ENCODE measurements at places on chromosomes 4 and X.
A peak's percentile ranks its signal among the peaks of the same experiment; 100 is the strongest.

- no peaks in the 10 kb centered on the region for H3K27me3 ChIP-seq
- H3K36me3 ChIP-seq = no peaks in the 10 kb centered on the region
- DNase-seq = no peak
- no peaks in the 10 kb centered on the region for H3K4me1 ChIP-seq
- no peak overlapping the region for H3K27ac ChIP-seq
These were observed 1577.0 kb upstream of the TENM3 start for GRCh38 chr4:180665994-180666824.

GRCh38 chr4:3802571-3803474, 36.6 kb downstream of the ADRA2C start:
- H3K36me3 ChIP-seq = peaks cover 1% of the 10 kb centered on the region
- H3K27me3 ChIP-seq = peaks cover 35% of the 10 kb centered on the region
- no peak overlapping the region for H3K4me3 ChIP-seq
- no peaks in the 10 kb centered on the region for H3K4me1 ChIP-seq

GRCh38 chrX:45191820-45192409, 8.8 kb downstream of the DIPK2B start:
- H3K4me1 ChIP-seq = peaks cover 8% of the 10 kb centered on the region
- H3K27ac ChIP-seq = no peak overlapping the region
- no peaks in the 10 kb centered on the region for H3K36me3 ChIP-seq
- DNase-seq = no peak
- H3K4me3 ChIP-seq = no peak overlapping the region

DNA sequence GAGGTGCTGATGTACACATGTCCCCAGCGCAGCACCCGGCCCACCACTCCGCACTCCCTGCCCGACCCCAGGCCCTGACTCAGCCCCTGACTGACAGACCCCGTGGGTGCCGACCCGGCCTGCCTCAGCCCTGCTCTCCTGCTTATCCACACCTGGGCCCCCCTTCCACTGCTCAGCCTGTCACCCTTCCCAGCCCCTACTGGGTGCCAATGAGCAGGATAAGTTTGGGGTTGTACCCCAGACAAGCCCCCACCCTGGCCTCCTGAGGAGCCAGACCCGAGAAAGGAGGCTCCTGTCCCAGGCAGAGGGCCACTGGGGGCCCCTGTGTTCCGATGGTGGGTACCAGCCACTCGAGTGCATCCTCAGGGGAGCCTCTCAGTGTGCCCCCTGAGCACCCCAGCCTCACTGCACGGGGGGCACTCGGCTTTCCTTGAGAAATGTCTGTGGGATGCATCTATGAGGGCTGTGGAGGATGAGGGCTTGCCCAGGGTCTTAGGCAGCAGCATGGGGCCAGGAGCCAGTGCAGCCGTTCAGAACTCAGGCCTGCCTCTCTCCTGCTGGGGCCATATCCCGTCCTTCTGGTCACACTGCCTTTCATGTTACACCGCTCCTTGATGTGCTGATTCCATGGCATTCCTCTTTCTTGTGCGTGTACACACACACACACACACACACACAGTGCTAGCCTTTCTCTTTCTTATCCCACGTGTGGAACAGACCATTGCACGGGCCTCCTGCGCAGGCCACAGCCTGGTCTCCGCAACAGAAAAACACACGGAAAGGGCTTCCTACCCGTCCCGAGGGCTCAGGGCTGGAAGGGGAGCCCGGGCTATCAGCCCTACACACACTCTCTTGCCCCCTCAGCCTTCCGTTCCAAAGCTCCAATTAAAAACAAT, 220.1 kb upstream of the PSAPL1 start:
- peaks cover 1% of the 10 kb centered on the region for H3K36me3 ChIP-seq
- no peak for DNase-seq
- no peak overlapping the region for H3K4me3 ChIP-seq

DNA sequence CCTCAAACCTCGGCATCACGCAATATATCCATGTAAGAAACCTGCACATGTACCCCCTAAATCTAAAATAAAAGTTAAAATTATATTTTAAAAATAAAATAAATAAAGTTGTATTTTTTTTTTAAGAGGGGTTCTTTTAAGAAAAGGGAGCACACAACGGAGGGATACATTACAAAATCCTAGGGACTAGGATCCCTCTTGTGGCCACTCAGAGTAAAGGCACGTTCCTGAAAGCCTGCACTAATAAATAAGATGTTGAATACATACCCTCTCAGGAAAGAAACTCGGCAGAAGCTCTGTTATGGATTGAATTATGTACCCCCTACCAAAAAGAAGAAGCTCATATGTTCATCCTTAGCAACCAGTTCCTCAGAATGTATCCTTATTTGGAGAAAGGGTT, 50.9 kb upstream of the PRDX4 start:
- DNase-seq = no peak
- no peaks in the 10 kb centered on the region for H3K4me1 ChIP-seq
- H3K27me3 ChIP-seq = no peaks in the 10 kb centered on the region
- no peak overlapping the region for H3K27ac ChIP-seq
- H3K36me3 ChIP-seq = no peaks in the 10 kb centered on the region
- no peak overlapping the region for H3K4me3 ChIP-seq

GRCh38 chr4:113610537-113610936, 151.0 kb downstream of the CAMK2D start:
- no peak for DNase-seq
- H3K4me3 ChIP-seq = no peak overlapping the region
- H3K27ac ChIP-seq = no peak overlapping the region

GRCh38 chr4:110484767-110485166, 8.8 kb downstream of the ENPEP start:
- H3K4me1 ChIP-seq = no peaks in the 10 kb centered on the region
- H3K36me3 ChIP-seq = no peaks in the 10 kb centered on the region
- no peak overlapping the region for H3K27ac ChIP-seq
- no peak overlapping the region for H3K4me3 ChIP-seq
- DNase-seq = no peak

GRCh38 chrX:40061871-40062524, 35.8 kb downstream of the BCOR start:
- no peak overlapping the region for H3K4me3 ChIP-seq
- H3K4me1 ChIP-seq = peaks cover 12% of the 10 kb centered on the region
- DNase-seq = no peak
- peaks cover 24% of the 10 kb centered on the region for H3K36me3 ChIP-seq
- no peaks in the 10 kb centered on the region for H3K27me3 ChIP-seq

DNA sequence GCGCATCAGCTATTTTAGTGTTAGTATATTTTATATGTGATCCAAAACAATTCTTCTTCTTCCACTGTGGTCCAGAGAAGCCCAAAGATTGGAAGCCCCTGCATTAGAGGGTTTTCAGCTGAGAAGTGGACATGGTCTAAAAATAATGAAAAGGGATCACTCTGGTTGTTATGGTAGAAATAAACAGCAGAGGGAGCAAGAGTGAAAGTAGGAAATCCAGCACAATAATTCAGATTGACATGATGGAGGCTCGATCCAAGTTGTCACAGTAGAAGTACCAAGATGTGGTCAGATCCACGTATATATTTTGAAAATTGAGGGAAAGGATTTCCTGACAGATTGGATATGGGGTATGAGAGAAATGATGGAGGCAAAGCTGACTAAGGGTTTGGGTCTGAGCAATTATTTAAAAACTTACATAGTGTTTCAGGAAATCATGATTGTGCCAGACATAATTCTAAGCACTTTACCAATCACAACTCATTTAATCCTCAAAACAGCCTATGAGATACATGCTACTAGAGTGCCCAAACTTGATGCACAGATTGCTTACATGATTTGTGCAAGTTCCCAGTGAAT, 17.0 kb upstream of the TMEM144 start:
- H3K27me3 ChIP-seq = no peaks in the 10 kb centered on the region
- no peak overlapping the region for H3K4me3 ChIP-seq
- H3K27ac ChIP-seq = no peak overlapping the region
- DNase-seq = no peak
- no peaks in the 10 kb centered on the region for H3K4me1 ChIP-seq
- no peaks in the 10 kb centered on the region for H3K36me3 ChIP-seq

DNA sequence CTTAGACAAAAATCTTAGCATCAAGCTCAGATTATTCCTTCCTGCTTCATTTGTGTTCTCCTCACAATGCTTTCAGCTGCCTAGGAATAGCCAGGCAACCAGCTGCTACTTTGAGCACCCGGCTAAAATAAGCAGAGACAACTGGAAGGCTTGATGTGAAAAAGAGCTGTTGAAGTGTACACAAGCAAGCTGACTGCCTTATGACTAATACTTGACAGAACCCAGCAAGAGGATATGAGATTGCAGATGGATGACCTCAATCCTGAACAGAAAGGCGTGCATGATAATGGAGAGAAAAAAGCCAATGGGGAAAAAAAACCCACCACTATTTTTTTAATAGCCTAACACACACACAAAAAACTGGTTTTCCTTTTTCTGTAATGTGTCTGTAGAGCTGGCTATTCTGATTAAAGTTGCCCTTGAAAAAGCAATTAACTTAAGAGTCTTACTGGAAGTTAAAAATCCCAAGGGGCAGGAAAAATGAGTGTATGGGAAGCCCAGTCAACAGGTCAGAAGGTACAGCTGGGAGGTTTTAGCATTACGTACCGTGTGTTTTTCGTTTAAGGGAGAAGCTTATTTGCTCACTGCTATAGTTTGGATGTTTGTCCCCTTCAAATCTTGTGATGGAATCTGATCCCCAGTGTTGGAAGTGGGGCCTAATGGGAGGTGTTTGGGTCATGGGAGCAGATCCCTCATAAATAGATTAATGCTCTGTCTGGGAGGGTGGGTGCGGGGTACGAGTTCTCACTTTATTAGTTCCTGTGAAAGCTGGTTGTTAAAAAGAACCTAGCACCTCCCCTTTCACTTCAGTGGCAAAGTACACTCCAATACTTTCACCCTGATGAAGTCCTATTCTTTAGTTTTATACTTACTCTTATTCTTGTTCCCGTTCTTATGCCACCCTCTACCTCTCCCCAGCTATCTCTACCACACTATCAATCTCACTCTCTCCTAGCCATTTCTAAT, 37.1 kb upstream of the HERC6 start:
- no peaks in the 10 kb centered on the region for H3K4me1 ChIP-seq
- H3K4me3 ChIP-seq = no peak overlapping the region
- no peaks in the 10 kb centered on the region for H3K36me3 ChIP-seq
- DNase-seq = no peak

DNA sequence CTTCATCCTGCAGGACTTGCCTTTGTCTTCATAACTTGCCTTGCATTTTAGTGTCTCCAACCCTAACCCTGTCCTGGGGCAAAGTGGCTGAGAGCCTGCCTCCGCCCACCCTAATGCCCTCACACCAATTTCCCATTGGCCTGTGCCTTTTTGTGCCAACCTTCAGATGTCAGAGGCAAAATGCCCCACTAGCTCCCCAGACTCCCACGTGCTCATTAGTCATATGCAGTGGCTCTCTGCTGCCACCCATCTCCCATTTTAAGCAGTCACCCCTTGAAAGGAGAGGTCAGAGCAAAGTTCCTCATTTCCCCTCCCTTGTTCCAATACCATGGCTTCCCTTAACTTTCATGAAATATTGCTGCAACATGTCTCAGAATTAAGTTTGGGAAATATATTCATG, 74.8 kb upstream of the PASD1 start:
- H3K36me3 ChIP-seq = peaks cover 2% of the 10 kb centered on the region
- no peak for DNase-seq
- no peaks in the 10 kb centered on the region for H3K27me3 ChIP-seq
- no peak overlapping the region for H3K27ac ChIP-seq
- no peaks in the 10 kb centered on the region for H3K4me1 ChIP-seq

- H3K27ac ChIP-seq = peak overlapping the region; percentile 83
- peaks cover 19% of the 10 kb centered on the region for H3K4me1 ChIP-seq
- DNase-seq = no peak
These were observed 122.8 kb downstream of the DIPK2B start for GRCh38 chrX:45077748-45078424.

DNA sequence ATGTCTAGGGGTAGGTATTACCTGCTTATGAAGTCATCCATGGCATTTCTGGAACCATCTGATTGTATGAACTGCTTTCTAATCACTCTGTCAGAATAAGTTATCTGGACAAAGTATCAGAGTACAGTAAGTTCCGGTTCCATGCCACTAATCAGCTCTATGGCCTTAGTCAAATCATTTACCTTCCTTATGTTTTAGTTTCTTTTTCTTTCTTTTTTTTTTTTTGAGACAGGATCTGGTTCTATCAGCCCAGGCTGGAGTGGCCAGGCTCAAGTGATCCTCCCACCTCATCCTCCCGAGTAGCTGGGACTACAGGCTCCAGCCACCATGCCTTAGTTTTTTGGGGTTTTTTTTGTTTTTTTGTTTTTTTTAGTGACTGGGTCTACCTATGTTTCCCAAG, 11.5 kb downstream of the XIAP start:
- H3K4me1 ChIP-seq = peaks cover 6% of the 10 kb centered on the region
- peak overlapping the region; percentile 73 for H3K27ac ChIP-seq
- no peaks in the 10 kb centered on the region for H3K27me3 ChIP-seq

- no peak for DNase-seq
- no peak overlapping the region for H3K4me3 ChIP-seq
- no peaks in the 10 kb centered on the region for H3K36me3 ChIP-seq
- no peaks in the 10 kb centered on the region for H3K4me1 ChIP-seq
- no peak overlapping the region for H3K27ac ChIP-seq
These were observed 282.7 kb downstream of the UNC5C start for GRCh38 chr4:95265814-95266740.

GRCh38 chr4:105992641-105993305, 97.5 kb downstream of the NPNT start:
- DNase-seq = no peak
- no peaks in the 10 kb centered on the region for H3K36me3 ChIP-seq
- no peaks in the 10 kb centered on the region for H3K4me1 ChIP-seq
- no peak overlapping the region for H3K4me3 ChIP-seq

DNA sequence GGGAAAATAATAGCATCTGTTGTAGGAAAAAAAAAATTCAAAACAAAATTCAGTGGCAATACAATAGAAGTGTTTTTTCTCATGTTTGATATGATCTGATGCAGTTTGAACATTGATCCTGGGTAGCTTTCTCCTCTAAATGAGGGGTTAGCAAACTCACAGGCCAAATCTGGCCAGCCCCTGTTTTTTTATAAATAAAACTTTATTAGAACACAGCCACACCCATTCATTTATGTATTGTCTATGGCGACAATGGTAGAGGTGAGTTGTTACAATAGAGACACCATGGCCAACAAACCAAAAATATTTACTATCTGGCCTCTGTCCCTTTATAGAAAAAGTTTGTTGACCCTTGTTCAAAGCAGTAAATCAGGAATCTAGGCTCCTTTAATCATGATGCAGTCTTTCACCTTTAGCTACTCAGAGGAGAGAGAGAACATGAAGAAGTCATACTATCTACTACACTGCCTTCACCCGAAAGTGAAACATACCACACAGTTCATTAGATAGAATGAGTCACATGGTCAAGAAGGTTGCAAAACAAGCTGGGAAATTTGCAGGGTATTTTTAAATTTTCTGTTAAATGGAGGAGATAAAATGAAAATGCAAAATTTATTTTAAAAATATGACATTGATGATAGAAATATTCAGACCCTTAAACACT, 186.6 kb upstream of the MAOA start:
- no peak for DNase-seq
- H3K27ac ChIP-seq = no peak overlapping the region
- H3K4me3 ChIP-seq = no peak overlapping the region
- peaks cover 6% of the 10 kb centered on the region for H3K4me1 ChIP-seq

Measured in central memory CD8-positive, alpha-beta T cell (primary cell).